ENCODE measurements at places on chromosomes 2 and 18. TPM values are rescaled to one million over a fixed set of nuclear protein-coding genes. Genes with fewer than 3 reads are reported as not detected.

DNA sequence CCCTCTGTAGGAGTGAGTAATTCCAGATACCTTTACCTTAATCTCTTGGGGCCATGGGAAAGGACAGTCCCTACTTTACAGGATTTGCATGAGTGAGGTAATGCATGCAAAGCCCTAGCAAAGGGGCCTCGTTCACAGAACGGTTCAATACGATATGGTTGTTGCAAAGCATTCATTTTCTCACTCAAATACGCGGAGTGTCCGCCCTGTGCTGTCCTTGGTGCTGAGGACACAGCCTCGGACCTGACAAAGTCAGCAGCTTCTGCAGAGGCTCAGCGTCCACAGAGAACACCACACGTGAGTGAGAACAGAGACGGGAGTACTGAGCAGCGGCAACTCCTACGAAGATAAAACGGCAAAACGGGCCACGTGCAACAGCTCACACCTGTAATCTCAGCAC, 125.7 kb downstream of the EIPR1 start:
- DNase-seq = no peak

- DNase-seq = no peak
Observed at GRCh38 chr2:23410596-23410995, 25.6 kb downstream of the KLHL29 start.

DNA sequence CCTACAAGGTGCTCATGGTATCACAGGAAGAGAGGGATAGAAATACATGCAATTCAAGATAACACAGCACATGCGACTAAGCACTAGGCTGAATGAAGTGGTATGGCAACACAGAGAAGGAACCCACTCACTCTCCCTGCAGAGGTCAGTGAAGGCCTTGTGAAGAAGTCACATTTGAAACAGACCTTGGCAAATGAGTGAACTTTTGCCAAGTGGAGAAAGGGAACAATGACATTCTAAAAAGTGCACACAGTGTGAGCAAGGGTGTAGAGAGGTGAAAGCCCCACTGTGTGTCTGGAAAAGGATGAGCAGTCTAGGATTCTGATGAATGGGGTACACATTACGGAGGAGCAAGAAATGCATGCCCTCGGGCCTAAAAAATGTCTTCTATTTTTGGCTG, 23.3 kb downstream of the KLF7 start:
- no peak for DNase-seq

GRCh38 chr2:118048401-118048800, 34.5 kb upstream of the CCDC93 start:
- no peak for DNase-seq

- DNase-seq = no peak
Observed at GRCh38 chr2:50448556-50448955, 583.4 kb downstream of the NRXN1 start.

DNA sequence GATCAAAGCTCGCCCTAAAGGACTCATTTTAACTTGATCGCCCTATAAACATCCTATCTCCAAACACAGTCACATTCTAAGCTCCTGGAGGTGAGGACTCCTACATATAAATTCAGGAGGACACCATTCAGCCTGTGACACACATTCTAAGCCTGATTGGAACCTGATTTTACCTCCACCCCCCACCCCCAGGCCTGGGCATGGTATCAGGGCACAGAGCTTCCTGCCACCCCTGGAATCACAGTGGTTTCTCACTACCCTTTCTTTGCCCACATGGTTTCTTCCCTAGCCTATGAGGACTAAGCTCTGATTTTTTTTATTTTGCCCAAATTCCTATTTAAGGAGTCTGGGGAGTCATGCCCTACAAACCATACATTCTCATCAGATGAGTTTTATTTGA, 428.1 kb upstream of the ID2 start:
- no peak for DNase-seq

The KLHL30 gene
- 3.5 TPM for polyA plus RNA-seq

DNA sequence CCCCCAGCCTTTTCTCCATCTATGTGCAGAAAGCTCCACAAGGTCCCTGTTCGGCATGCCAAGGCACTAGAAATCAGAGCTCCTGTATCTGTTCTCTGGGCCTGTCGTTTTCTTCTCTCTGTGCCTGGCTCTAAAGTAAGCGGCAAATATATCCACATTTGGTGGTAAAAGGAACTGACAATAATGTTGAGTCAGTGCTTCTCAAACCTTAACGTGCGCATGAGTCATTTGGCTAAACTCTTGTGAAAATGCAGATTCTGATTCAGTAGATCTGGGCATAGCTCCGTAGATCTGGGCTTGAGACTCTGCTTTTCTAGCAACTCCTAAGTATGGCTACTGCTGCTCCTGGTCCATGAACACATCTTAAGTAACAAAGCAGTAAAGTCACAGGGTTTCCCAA, 16.5 kb upstream of the ACSL3 start:
- DNase-seq = no peak

- DNase-seq = no peak
Observed at GRCh38 chr18:42958353-42958752, 157.1 kb downstream of the RIT2 start.

Data from aorta (tissue), 5 donors.